ENCODE measurements at places on chromosomes 11 and 22. TPM values are rescaled to one million over a fixed set of nuclear protein-coding genes. Genes with fewer than 3 reads are reported as not detected.

- no peak for DNase-seq
Measured at GRCh38 chr11:45344028-45344427, 57.9 kb upstream of the SYT13 start.

GRCh38 chr11:45158891-45159605 lies 12.6 kb downstream of the PRDM11 start:
- DNase-seq = no peak

OR5P2 gene
- not detected for total RNA-seq

BACE1 gene
- total RNA-seq = 40.5 TPM

TYR gene
- not detected for total RNA-seq

DNA sequence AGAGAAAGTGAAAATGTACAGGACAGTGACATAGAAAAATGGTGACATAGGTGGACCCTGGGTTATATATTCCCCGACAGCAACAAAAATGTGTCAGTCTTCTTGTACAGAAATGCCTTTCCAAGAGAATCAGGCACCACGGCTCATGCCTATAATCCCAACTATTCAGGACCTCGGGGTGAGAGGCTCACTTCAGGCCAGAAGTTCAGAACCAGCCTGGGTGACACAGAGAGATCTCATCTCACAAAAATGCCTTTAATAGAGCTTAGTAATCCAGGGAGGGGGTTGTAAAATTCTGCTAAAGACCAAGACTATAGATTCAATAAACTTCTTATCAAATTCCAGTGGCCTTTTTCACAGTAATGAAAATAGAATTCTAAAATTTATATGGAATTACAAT lies 10.7 kb downstream of the ZNF195 start:
- no peak for DNase-seq

- peak; percentile 87 for DNase-seq
Measured at GRCh38 chr22:41636467-41636866, 15.4 kb downstream of the XRCC6 start.

GRCh38 chr22:32448980-32449379 lies 15.3 kb downstream of the BPIFC start:
- DNase-seq = no peak

DNA sequence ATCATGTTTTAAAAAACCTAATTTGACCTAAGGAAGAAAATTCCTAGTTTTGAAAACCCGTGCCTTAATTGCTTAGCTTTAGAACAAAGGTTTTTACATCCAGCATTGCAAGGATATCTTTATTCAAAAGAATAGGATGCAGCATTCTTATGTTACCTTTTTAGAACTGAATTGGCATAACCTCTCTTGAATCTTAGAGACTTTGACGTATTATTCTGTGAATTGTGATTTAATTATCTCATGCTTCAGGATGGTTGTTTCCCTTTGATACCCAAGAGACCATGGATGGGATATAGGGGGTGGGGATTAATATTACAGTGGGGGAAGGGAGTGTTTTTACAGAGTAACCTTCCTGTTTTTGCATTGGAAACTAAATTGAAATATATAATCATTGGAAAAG lies 49.4 kb downstream of the ARHGEF12 start:
- no peak for DNase-seq

GRCh38 chr11:477052-477715 lies 27.1 kb downstream of the PTDSS2 start:
- no peak for DNase-seq

GRCh38 chr22:23752750-23753149 lies 1.5 kb downstream of the VPREB3 start:
- DNase-seq = no peak

SYCE3 gene
- not detected for total RNA-seq

GGT5 gene
- total RNA-seq = 0.38 TPM

- no peak for DNase-seq
Measured at GRCh38 chr22:17260950-17261349, 41.7 kb upstream of the ADA2 start.

NFRKB gene
- 17.6 TPM for total RNA-seq

DNA sequence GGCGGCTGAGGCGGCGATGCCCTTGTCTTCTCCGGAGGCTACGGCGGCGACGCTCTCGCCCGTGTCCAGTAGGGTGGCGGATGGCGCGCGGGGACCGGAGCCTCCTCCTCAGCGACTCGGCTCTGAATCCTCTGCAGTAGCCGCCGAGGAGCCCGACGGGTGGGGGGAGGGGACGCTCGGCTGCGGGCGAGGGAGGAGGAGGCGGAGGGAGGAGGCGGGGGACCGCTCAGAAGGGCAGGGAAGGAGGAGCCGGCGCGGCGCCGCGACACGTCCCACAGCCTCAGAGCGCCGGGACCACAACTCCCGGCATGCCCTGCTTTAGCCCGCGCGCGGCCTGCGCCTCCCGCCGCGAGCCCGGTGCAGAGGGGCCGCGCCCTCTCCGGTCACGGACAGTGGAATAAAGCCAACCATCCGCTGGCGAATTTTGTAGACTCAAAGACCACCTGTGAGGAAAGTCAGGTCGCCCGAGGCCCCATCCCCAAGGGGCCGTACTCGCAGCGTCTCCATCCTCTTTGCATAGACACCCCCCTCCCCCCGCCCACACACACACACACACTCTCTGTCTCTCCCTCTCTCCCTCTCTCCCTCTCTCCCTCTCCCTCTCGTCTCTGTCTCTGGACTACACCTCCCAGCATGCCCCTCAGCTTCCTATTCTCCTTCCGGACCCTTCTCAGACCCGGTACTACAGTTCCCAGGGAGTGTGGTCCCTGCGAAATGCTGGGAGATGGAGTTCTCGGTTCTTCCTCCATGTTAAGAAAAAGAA lies at the start of gene FAM168A:
Gene FAM168A (minus strand): TSS at position 157 of the 763 bp plus-strand sequence. CDS start 129,638 bp downstream, outside the sequence.
- peak; percentile 98 for DNase-seq

DNA sequence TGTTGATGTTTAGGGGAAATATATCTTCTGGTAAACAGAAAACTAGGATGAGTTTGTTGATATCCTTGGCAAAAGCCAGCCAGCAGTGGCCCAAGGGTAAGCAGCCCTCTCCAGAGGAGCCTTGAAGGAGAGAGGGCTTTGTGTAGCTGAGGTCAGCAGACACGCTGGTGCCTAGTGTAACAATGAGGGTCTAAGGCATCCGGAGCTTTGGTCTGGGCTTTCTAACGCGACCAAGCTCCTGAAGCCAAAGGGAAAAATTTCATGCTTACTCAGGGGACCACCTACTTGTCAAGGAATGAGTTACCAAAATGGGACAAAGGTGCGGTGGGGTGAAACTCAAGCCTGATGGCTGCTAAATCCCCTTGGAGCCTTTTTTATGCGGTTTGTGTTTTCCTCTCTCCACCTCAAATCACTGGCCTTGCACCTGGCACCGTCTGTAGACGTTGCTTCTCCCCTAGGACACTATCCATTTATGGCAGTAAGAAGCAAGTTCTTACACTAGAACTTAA lies 134.9 kb downstream of the DBX1 start:
- no peak for DNase-seq
